ENCODE measurements at places on chromosomes 1 and 21. TPM values are rescaled to one million over a fixed set of nuclear protein-coding genes. Genes with fewer than 3 reads are reported as not detected.

Gene KRTAP12-2
- total RNA-seq, result not detected

Gene IGSF9
- 0.61 TPM for total RNA-seq

Gene HSPA6
- total RNA-seq, result 15.1 TPM

Gene ACP6
- 8.1 TPM for total RNA-seq

Gene CHIA
- total RNA-seq, result 18.9 TPM

Gene MROH9
- total RNA-seq, result 0.34 TPM

Gene KCNE1
- 13.7 TPM for total RNA-seq

Gene ADAMTSL4
- 40.6 TPM for total RNA-seq

Gene VPS72
- total RNA-seq, result 19.9 TPM

Gene RASSF5
- 57.1 TPM for total RNA-seq

Gene XPR1
- total RNA-seq, result 30.2 TPM

Gene NBPF4
- not detected for total RNA-seq

Gene ARTN
- not detected for total RNA-seq

Gene NENF
- total RNA-seq, result 67.5 TPM

Gene OLFML2B
- total RNA-seq, result 5.1 TPM

Gene PIK3CD
- 21.5 TPM for total RNA-seq

Gene DIPK1A
- 2.8 TPM for total RNA-seq

Gene PLPPR4
- 0.10 TPM for total RNA-seq

Gene MCOLN2
- total RNA-seq, result 5.8 TPM

Gene THEMIS2
- 132 TPM for total RNA-seq

Gene KLF17
- 0.33 TPM for total RNA-seq

Gene TTC39A
- total RNA-seq, result 48.2 TPM

Gene NPPB
- not detected for total RNA-seq

Gene UQCRH
- total RNA-seq, result 108 TPM

Gene DAB1
- 0.20 TPM for total RNA-seq

Gene CLCNKA
- not detected for total RNA-seq

Gene RABIF
- 11.7 TPM for total RNA-seq

All from upper lobe of left lung (tissue), 6 donors.